ENCODE measurements at places on chromosomes 3 and 15.

DNA sequence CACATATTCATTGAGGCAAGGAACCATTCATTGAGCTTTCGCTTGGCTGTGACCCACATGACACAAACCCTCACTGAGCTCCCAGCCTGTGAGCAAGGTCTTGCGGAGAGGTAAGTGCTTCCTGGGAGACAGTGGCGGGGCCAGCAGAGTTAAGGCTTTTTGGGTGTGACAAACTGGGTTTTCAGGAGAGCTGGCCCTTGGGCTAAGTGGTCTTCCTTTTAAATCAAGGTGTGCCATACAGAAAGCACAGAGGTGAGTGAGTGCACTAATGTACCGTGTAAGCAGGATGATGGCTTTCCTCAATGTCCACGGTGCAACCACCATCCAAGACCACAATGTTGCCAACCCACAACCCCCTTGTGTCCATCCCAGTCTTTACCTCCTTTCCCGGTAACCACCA lies 28.6 kb downstream of the POMGNT2 start:
- no peak for DNase-seq

DNA sequence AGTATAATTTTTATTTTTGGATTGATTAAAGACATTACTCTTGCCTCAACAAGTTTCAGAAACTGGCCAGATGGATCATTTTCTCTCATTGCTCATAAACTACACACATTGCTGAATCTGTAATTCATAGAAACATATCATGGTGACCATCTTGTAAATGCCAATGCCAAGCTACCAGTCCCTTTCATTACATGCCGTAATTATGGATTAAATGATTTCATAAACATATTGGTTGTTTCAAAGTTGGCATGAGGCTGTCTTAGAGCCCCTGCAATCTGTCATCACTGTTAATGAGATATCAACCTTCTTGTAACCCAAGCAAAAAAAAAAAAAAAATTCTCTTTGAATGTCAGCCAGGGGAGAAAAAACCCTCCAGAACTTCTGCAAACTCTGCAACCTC lies 112.2 kb downstream of the DCLK3 start:
- no peak for DNase-seq

DNA sequence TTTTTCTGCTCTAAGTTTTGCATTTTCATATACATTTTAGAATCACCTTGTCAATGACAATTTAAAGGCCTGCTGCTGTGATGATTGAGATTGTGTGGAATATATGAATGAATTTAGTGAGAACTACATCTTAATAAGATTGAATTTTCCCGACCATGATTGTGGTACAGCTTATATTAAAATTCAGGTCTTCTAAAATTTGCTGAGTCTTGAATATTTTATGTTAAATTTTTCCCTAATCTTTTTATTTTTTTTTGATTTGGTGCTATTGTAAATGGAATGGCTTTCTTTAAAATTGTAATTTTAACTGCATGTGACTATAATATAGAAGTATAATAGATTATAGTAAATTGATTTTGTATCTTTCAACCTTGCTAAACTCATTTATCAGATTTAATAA lies 172.1 kb downstream of the IL1RAP start:
- no peak for DNase-seq

- DNase-seq, result no peak
Measured at GRCh38 chr15:99249270-99249841, at the start of gene TTC23. Gene TTC23 (minus strand): TSS chr15:99249581. CDS start chr15:99228712, 20,869 bp downstream.

GRCh38 chr15:63606308-63606707 lies 9.1 kb downstream of the FBXL22 start:
- no peak for DNase-seq

GRCh38 chr3:33490641-33491241 lies 50.5 kb upstream of the UBP1 start:
- no peak for DNase-seq

- no peak for DNase-seq
Measured at GRCh38 chr3:127139601-127140500, 53.1 kb upstream of the PRR23E start.

DNA sequence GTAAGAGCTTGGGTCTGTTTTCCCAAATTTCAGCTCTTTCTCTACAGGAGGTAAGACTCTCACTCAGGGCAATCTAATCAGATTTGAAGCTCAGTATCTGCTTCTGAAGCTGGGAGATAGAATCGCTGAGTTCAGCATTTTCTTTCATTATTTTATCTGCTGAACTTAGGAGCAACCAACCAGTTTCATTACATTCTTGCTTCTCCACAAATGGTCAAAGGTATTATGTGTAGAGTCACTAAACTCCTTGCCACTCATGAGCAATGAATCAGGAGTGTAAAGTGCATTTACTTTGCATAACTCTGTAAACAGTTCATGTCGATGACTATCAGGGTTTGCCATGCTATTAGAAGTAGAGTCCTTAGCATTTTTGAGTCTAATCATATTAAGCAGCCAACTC lies 249.4 kb downstream of the CHL1 start:
- DNase-seq, result no peak

DNA sequence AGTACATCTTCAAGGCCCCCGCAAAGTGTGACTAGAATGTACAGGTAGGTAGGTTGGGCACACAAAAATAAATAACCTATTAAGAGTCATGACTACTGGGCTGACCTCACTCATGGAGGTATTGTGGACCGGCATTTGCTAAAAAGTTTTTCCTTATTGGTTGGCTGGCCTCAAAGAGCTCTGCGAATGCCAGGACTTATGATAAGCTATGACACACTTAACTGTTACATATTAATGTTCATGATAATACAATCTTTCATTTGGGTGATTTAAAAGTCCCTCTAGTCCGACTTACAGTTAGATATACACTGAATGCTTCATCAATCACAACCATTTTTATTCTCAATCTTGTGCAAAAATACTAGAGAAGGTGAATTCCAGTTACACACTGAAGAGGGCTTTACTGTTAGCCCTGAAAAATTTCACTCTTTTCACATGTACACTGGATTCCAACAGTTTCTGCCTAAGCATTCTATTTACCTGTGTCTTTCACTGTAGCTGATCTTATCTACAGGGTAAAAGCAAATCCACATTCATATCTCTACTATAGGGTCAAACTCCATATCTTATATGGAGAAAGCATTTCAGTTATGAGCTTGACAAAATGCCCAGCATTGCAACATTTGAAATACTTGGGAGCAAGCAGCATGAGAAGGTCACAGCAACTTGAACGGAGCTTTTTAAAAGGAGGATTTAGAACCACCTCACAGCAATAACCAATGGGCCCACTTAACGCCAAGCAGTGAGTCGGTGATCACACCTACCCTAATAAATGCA lies 329.1 kb downstream of the FOXP1 start:
- DNase-seq, result no peak

DNA sequence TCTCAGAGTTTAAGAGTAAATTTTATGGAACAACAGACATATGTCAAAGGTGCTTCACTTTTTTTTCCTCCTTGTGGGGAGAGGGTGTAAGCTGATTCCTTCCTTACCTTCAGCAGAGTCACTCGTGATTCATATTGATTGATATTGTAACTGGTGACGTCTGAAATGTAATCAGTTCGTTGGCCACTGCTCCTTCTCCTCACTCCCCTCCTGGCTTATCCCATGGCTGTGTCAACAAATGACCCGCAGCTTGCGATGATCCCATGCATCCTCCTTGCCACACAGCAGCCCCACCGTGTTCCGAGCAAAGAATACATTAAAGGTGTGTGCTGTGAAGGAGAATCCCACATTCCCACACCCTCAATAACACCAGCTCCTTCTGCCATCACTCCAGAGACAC lies 7.3 kb downstream of the MGLL start:
- DNase-seq, result no peak

DNA sequence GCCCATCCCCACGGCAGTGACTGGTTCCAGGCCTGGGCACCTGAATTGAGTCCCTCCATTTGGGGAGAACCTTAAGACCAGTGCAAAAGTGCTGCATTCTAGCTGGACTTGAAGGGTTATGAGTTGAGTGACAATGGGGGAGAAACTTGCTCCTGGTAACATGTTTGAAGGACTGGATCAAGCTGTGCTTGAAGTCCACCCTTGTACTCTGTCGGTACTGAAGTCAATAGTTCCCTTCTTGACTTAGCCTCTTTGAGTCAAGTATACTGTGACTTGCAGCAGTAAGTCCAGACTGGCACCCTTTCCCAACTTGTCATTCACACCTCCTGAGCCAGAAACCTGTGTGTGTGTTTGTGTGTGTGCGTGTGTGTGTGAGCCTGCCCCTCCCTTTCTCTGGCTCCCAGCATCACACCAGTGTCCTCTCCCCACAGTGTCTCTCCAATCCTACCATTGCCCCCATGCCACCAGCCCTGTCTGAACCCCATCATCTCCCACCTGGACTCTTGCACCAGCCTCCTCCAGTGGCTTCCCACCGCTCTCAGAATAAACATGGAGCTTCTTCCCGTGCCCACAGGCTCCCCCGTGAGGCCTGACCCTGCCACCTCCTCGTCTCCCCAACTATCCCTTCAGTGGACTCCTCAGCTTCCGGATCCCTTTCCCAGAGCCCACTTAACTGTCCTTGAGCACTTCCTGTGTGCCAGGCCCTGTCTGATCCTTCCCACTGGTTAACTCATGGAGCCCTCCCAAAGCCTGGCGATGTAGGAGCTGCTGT lies 10.2 kb upstream of the FBLN2 start:
- DNase-seq, result no peak
